IPS DF 6.9 (cell line): ENCODE measurements at places on chromosomes 4 and X.

- no peak for DNase-seq
These were observed 4.5 kb upstream of the PLCXD1 start for GRCh38 chrX:276581-277201.

- no peak for DNase-seq
These were observed 181.1 kb upstream of the PRPS2 start for GRCh38 chrX:12610079-12610478.

- no peak for DNase-seq
These were observed 185.0 kb downstream of the CPE start for GRCh38 chr4:165563851-165564250.

DNA sequence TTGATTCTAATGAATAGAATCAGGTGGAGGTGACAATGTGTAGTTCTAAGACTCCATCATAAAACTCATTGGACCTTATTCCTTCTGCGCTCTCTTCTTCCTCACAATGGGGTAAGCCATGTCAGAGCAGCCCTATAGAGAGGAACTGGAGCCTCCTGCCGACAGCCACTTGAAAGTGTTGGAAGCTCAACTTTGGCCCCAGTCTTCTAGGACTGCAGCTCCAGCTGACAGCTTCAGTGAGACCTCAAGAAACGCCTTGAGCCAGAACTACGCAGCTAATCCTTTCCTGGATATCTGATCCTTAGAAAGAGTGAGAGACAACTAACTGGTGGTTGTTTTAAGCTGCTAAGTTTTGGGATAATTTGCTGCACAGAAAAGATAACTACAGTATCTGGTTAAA is 22.1 kb upstream of the ADH7 start:
- no peak for DNase-seq

GRCh38 chrX:30982467-30982866 is 89.4 kb downstream of the FTHL17 start:
- no peak for DNase-seq

DNA sequence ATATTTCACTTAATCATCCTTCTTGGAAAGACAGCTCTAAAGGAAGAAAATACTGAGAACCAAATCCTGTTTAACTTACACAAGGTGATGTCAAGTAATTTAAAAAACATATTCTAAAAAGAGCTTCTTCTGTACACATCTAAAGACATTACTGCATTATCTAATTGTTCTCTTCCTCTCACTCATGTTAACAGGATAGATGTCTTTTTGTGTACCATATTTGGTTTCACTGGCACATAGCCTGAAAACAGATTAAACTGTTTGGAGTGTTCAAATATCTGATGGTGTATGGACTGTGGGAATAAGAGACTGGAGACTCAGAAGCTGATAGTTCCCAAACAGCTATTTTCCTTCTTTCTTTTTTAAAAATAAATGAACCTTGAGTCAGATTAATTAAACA is 213.3 kb upstream of the MAB21L2 start:
- no peak for DNase-seq

DNA sequence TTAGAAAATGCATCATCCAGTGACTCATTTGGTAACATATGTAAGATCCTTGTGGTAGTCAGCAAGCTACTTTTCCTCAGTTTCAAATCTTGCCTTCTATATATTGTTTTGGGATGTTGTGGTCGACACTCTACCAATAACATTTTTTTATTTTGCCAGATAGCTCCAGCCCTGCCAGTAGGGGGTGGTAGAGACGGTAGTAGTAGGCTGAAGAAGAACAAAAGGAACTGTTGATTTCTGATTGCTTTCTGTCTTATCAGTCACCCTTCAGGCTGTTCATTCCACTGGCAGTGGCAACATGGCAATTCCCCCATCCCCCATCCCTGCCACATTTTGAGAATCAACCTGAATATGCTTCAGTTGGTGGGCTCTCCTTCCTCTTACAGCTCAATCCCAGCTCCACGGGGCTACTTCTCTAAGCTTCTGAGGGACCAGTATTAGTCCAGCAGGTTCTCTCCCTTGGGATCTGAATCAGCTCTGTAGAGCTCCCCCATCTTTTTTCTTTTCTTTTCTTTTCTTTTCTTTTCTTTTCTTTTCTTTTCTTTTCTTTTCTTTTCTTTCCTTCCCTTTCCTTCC is 171.5 kb upstream of the VEGFC start:
- peak; percentile 13 for DNase-seq

DNA sequence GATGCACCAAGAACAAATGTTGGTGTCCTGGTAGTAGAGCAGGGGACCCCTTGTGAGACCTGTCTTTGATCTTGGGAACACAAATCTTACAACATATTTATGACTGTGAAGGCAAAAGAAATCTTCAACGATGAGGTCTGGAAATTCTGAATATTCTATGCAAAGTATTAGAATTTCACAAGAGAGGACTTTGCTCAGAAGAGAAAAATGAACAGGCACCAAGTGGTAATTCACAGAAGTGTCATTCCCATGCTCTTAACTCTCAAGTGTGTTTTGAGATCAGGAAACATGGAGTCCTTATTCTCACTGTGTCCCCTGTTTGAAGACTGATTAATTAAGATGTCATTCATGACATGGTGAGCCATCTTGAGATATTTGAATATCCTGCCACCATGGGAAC is 52.5 kb downstream of the COQ2 start:
- no peak for DNase-seq

DNA sequence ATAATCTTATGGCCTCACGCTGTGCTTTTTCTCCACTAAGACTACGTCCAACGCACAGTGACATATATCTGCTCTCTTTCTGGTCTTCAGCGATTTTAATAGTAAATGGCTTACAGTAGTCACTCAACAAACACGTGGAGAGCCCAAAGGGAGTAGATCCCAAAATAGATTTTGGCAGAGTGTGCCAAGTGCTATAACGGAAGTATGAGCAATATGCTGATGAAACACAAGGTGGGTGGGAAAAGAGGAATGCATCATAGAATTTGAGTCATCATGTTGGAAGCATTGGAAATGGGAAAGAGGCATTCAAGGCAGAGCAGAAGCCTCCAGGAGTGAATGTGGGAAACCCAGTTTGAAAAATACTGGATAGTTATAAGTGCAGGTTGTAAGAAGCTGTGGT is 129.1 kb upstream of the LDB2 start:
- DNase-seq: no peak

- no peak for DNase-seq
These were observed 36.3 kb downstream of the MGARP start for GRCh38 chr4:139243448-139244365.
